Left forelimb (tissue), 1 donor: ENCODE measurements at places on chromosomes 11 and 22.

DNA sequence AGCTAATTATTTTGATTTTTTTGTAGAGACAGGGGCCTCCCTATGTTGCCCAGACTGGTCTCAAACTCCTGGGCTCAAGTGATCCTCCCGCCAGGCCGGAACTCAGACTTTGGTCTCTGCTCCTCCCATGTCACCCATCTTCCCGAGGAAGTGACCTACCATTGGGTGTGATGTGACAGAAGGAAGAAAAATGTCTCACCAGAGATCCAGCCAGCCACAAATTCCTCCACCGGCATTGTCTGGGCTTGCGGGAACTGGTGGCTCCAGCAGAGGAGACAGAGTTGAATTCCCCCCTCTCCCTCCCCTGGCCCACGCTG lies 772 bp downstream of the SLC25A45 start:
- DNase-seq = no peak

DNA sequence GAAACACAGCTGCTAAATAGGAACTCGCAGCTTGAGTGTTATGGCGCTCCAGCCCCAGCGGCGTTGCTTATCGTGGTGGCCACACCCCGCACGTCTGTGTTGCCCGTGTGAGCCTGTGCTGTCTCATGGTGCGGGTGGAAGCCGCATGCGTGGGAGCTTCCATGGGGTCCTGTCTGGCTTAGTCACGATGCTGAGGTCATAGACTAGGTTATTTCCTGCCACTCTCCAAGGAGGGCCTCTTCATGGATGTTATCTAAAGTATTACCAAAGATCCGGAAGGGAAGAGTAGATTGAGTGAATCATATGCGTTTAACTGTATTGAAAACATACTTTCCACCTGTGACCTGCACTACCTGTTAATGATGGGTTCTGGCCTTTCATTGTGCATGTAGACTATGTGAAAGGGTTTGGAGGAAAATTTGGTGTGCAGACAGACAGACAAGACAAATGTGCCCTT lies 21.7 kb downstream of the CTTN start:
- no peak for DNase-seq

DNA sequence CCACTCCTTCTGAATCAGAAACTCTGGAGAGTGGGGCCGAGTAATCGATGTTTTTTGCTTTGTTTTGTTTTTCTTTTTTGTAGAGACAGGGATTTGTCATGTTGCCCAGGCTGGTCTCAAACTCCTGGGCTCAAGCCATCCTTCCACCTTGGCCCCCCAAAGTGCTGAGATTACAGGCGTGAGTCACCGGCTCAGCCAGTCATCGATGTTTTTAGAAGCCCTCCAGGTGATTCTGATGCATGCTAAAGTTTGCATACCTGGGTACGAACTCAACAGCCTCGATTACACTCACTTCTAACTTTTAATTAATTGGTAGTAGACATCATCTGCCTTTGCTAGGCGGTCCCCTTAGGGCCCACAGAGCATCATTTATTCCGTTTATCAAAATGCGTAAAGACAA lies 50.3 kb downstream of the C11orf71 start:
- DNase-seq = no peak

DNA sequence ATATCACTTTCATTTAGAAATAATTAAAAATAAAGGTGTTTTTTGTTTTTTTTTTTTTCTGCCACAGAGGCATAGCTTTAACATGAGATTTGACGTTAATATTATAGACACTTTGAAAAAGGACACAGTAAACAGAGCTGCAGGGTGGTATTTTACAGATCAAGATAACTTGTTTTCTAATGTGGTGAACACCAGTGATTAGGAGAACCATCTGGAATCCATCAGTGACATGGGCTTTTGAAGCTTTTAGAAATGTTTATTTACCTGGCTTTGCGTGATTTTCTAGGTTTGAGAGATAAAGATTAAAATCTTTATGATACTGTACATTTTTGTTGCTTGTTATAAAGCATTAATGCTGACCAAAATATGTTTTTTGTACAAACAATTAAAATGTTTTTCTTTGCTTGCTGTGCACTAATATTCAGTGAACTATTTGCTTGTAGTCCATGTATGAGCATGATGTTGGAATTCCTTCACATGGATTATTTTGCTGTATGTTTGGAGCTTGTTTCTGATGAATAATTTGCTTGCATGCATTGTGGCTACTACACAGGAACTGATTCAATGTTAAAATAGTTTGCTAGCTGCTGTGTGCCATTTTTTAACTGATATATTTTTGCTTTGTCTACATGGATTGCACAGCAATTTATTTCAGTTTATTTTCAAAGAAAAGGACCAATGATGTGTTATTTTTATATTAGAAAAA lies 352.1 kb upstream of the NARS2 start:
- no peak for DNase-seq
